ENCODE measurements at places on chromosomes 7 and 10. TPM values are rescaled to one million over a fixed set of nuclear protein-coding genes. Genes with fewer than 3 reads are reported as not detected.

Gene NUB1
- 80.6 TPM for total RNA-seq

Gene WDFY4
- total RNA-seq, result not detected

Gene USP6NL
- 33.8 TPM for total RNA-seq

- DNase-seq, result no peak
Observed at GRCh38 chr7:39952803-39953202, 2.7 kb downstream of the CDK13 start.

- no peak for DNase-seq
Observed at GRCh38 chr7:128231021-128231420, 10.1 kb upstream of the LEP start.

DNA sequence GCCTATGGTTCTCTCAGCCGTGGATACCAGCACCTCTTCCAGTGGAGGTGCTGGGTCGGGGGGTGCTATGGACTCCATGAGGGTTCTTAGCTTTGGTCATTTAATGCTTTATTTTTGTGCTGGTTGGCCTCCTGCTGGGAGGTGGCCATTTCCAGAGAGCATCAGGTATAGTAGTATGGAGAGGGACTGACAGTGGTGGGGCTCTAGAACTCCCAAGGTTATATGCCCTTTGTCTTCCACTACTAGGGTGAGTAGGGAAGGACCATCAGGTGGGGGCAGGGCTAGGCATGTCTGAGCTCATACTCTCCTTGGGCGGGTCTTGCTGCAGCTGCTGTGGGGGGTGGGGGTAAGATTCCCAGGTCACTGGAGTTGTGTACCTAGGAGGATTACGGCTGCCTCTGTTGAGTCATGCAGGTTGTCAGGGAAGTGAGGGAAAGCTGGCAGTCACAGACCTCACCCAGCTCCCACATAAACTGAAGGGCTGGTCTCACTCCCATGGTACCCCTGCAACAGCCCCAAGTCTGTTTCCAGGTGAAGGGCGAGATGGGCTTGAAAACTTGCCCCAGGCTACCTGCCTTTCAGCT is 763.2 kb upstream of the LRRTM3 start:
- no peak for DNase-seq

All from SK-MEL-5 (cell line).